ENCODE measurements at places on chromosomes 5 and 9. TPM values are rescaled to one million over a fixed set of nuclear protein-coding genes. Genes with fewer than 3 reads are reported as not detected.
A peak's percentile ranks its signal among the peaks of the same experiment; 100 is the strongest.

DNA sequence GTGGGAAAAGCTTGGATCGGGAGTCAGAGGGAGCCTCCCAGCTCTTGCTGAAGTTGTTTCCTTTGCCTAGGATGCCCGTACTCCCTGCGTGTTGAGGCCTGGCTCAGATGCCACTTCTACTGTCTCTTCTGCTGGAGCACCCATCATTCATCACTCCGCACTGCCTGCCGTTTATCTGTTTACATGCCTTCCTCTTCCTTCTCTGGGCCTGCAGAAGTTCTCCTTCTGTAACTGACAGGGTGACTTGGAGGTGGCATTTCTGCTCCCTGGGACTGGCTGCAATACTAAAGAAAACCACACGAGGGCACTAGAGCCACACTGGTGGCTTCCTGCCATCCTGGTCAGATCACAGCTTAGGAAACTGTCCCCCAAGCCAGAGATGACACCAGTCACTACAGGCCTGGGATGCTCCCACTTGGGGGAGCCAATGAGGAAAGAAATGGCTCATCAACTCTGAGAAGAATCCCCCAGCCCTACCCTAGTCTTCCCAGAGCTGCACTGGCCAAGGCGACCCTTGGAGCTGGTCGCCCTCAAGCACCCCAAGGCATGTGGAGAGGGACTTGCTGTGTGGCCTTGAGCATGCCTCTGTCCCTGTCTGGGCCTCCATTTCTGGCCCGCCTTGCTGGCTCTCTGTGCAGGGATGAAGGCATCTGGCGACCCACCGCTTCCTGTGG is 9.7 kb upstream of the SLC25A51 start:
- DNase-seq = peak; percentile 80

GRCh38 chr5:3010953-3011763 is 259.7 kb upstream of the IRX2 start:
- DNase-seq = no peak

GRCh38 chr5:159533197-159533596 is 202.9 kb upstream of the IL12B start:
- no peak for DNase-seq

Gene C7
- 4.2 TPM for polyA plus RNA-seq

All from muscle of back (tissue), 13 donors.